ENCODE measurements at places on chromosomes 11 and 22.
A peak's percentile ranks its signal among the peaks of the same experiment; 100 is the strongest.

- DNase-seq, result no peak
These were observed 4.6 kb upstream of the GAS2L1 start for GRCh38 chr22:29301716-29302401.

- DNase-seq, result no peak
These were observed 35.1 kb upstream of the LRRC10B start for GRCh38 chr11:61473370-61474012.

DNA sequence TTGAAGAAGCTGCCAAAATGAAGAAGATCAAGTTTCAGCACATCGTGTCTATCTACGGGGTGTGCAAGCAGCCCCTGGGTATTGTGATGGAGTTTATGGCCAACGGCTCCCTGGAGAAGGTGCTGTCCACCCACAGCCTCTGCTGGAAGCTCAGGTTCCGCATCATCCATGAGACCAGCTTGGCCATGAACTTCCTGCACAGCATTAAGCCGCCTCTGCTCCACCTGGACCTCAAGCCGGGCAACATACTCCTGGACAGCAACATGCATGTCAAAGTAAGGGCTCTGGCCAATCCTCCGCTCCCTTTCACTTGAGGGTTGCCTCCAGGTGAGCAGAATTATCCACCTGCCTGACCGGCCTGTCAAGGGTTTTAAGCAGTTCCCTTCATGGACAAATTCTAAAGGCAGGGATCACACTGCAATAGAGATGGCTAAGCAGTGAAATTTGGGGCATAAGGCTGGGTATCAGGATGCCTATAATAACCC lies 6.0 kb downstream of the ANKK1 start:
- DNase-seq, result no peak

DNA sequence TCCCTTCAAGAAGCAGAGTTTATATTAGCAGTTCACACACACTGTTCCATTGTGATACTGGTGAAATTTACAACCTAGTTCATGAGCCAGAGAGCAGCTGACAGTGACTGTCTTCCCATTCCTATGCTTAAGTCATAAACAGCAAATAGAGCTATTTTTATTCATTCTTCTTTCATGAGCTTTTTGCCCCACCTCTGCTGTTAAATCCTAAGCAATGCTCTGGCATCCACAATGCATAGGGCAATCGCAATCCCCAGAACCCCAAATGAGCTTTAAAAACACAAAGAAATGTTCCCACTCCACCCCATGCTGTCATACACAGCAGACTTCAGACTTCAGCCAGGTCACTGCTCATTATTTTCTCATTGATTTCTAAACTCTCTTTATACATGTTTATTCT lies 307.5 kb downstream of the ETS1 start:
- DNase-seq, result no peak

GRCh38 chr22:26766510-26767350 lies 109.3 kb downstream of the MIAT start:
- DNase-seq, result no peak

DNA sequence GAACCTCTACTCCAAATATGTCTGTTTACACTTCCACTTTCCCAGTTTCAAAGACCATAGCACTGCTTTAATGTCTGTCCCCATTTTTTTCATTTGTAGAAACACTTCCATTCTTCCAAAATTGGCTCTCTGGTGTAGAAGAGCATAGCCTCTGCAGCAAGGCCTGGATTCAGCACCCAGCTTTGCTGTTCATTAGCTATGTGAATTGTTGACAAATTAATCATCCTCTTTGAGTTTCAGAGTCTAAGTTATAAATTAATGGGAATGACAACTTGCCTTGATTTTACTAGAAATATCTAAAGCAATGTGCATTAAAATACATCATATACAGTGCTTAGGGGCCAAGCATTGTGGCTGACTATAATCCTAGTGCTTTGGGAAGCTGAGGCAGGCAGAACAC lies 22.4 kb downstream of the GRIA4 start:
- no peak for DNase-seq

GRCh38 chr11:85590848-85591483 lies 36.2 kb downstream of the DLG2 start:
- peak; percentile 11 for DNase-seq

DNA sequence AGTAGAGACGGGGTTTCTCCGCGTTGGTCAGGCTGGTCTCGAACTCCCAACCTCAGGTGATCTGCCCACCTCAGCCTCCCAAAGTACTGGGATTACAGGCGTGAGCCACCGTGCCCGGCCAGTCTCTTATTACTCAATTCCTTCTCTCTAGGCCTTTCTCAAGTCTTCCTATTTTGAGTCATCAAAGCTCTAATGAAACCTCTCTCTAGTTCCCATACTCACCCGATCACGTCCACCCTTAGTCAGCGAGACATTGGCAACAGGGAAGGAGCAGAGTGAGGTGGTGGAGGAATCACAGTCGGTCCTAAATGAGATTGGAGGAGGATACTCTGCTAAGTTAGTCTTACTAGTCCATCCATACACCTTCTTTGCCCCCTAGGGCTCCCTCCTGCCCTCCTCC lies 5.0 kb downstream of the BSCL2 start:
- no peak for DNase-seq

DNA sequence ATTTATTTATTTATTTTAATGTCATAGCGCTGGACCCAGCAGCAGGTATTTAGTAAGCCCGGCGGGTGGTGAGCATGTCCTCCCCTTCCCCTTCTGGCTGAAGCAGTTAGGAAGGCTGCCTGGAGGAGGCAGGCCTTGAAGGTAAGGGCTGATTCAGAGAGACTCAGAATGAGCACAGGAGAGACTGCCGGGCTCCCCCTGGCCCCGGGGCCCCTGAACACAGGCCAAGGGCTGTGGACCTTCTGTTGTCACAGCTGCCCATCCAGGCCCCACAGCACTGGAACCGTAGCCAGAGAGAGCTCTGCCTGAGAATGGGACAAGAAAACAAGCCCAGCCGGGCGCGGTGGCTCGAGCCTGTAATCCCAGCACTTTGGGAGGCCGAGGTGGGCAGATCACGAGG lies 52.8 kb downstream of the KCNJ4 start:
- no peak for DNase-seq

DNA sequence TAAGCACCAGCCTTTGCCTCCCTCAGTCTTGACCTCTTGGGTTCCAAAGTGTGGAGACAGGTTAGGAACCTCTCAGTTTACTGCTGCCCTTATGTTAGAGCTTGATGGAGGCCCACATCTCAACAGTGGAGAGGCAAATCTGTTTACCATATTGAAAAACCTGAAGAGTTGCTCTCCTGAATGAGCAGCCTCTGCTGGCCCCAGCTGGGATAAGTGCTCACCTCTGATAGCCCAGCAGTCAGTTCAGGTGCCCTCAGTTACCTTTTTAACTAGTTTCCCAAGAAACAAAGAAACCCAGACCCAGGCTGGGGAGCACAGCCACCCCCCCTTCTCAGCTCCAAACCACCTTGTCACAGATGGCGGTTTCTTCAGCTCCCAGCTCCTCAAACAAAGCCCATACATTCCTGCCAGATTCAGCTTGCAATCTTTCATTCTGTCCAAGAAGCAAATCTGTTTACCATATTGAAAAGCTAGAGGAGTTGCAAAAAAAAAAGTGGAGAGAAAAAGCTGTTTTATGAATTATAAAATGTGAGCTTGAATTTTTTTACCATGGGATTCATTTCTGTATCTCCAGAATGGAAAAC lies 57.2 kb downstream of the PPFIBP2 start:
- DNase-seq, result no peak

- DNase-seq, result no peak
These were observed 10.8 kb downstream of the RPS13 start for GRCh38 chr11:17066691-17067090.

DNA sequence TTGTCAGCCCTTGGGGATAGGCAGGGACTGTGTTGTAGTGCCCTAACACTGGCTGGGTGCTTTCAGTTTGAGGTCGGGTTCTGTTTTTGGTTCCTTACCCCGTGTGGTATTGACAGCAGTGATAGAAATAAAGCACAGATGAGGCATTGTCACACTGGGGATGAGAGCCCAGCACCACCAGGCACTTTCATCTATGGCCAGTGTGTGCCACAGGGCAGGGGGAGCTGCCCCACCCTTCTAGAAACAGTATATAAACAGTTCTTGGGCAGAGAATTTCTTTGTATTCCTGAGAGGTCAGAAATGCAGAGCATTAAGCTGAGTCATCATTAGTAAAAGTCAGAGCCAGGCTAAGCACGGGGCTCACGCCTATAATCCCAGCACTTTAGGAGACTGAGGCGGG lies 23.1 kb upstream of the CDC42EP2 start:
- DNase-seq, result no peak

DNA sequence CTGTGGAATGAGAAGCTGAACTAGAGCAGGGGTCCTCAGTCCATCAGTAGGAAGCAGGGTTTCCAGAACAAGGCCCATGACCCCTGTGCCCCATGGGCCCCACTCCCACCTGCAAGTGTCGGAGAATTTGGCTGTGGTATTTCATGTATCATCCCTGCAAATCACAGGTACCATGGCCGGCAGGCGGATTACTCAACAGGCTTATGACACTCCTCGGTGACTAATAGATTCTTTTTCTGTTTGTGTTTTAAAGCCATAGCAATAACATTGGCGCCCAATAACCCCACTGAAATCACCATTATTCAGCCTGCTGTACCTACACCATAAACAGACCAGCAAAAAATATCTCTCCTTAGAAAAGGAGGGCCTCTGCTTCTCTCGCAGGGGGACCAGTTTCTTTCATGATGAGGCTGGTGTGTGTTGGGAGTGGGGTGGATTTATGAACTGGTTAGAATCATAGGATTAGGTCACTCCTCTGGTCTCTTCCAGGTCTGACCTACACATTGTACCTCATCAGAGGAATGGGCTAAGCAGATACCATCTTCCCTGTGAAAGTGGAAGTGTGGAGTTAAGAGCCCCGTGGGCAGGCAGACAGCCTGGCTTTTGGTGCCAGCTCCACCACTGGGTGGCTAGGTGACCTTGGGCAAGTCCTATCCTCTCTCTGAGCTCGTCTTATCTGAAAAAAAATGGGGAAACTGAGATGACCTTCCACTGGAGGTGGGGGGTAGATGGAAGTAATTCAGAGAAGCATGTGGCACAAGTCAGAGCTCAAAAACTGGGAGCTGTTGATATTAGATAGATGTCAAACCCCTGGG lies 60.2 kb upstream of the WNT11 start:
- DNase-seq, result no peak

DNA sequence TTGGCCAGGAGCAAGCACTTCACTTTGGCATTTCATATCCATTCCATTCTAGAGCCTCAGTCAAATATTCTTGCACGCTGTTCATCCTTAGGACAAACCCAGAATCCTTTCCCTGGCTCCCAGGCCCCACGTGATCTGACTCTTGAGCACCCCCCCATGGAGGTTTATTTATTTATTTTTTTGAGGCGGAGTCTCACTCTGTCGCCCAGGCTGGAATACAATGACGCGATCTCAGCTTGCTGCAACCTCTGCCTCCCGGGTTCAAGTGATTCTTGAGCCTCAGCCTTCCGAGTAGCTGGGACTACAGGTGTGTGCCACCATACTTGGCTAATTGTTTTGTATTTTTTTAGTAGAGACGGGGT lies 12.7 kb upstream of the TSGA10IP start:
- DNase-seq, result no peak

DNA sequence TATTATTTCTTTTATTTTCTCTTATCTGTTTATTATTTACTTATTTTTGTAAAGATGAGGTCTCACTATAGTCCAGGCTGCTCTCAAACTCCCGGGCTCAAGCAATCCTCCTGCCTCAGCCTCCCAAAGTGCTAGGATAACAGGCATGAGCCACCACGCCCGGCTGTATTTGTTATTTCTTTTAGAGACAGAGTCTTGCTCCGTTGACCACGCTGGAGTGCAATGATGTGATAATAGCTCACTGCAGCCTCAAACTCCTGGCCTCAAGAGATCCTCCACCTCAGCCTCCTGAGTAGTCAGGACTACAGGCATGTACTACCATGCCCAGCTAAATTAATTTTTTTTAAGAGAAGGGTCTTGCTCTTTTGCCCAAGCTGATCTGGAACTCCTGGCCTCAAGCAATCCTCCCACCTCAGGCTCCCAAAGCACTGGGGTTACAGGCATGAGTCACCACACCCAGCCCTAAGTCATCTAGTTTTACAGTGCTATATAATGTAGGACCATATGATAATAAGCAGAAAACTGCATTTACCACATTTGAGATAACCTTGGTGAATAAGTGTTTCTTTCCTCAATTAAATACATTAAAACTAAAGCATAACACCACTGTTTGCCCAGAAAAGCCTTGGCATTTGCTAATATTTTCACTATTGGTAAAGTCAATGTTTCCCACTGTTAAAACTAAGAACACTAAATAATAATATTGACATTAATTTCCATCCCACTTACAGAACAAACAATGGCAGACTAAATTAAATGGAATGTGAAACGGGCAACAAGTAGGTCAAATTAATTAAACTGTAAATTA lies 127.5 kb downstream of the SIK3 start:
- DNase-seq, result no peak

DNA sequence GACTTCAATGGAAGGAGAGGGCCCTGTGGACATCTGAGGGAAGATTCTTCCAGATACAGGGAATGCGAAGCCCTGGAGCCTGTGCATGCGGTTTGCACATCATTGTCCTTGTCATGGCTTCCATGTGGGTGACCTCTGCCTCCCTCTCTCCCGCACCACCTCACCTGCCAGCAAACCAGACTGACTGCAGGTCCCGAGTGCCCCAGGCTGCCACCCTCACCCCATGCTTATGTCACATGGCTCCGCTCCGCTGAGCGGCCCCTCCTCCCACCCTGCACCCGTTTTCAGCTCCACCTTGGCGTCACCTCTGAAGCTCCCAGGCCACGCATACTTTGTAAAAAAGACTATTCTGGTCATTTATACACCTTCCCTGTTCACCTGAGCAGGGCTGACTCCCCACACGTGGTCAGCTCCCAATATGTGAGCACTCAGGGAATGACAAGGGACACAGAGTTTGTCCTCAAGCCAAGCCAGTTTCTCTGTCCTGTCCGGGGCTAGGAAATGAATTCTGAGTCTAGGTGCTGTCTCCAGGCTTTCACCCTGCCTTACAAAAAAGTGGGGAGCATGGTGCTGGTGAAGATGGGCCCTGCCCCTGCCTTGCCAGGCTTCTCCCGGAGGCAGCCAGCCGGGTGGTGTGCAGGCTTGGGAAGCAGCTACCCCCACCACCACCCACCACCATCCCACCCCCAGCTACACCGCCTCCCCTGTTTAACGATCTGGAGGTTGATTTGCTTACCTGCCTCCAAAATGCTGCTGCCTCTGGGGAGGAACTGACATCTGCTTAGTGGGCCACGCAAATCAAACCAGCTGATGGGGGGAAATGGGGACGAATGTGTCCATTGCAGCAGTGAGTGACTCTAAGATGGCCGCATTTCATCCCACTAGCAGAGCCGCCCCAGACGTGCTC lies 32.7 kb downstream of the FAM83F start:
- DNase-seq, result no peak

DNA sequence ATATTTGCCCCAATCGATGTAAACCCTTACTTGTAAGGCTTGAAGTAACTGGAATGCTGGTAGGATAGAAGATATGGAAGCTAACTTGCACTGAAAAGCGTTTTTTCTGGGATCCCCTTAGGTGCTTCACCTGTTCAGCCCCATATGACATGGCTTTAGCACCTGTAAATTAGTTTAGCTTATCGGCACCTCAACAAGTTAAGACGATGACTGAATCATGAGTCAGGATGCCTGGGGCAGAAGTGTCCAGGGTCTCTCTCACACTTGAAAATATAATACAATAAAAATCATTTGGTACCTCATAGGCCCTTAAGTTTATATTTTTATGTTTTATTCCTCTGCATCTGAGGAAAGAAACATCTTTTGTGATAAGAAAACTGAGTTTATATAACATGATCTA lies 409.2 kb upstream of the LRRC4C start:
- DNase-seq, result no peak

GRCh38 chr11:85756401-85757200 lies 54.3 kb downstream of the SYTL2 start:
- DNase-seq, result peak; percentile 69
